OCI-LY7 (cell line): ENCODE measurements at places on chromosomes 4 and X. TPM values are rescaled to one million over a fixed set of nuclear protein-coding genes. Genes with fewer than 3 reads are reported as not detected.
A peak's percentile ranks its signal among the peaks of the same experiment; 100 is the strongest.

Gene PITX2
- total RNA-seq = 6.5 and 7.9 TPM in 2 replicates

- peak; percentile 2 for DNase-seq
Measured at GRCh38 chr4:6087669-6088341, 69.6 kb upstream of the C4orf50 start.

DNA sequence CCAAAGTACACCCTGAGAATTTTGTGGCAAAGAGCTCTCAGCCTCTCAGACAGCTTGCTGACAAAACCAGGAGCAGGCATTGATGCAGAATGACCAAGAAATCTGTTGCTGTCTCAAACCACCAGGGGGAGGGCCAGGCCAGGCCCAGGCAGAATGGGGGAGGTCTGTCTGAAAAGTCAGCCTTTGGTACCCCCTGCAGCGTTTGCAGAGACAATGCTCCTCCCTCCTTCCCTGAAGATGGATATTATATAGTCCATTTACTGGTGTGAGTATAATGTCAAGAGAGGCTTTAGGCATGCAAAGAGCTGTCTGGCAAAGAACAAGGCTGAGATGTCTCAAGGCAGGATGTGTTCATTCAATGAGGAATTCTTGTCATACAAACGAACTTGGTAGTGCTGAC, 52.9 kb upstream of the TRPC5OS start:
- no peak for DNase-seq

Gene REPS2
- total RNA-seq = 3.8 and 4.0 TPM in 2 replicates

Gene TEC
- 10.4 and 11.5 TPM in 2 replicates for total RNA-seq

DNA sequence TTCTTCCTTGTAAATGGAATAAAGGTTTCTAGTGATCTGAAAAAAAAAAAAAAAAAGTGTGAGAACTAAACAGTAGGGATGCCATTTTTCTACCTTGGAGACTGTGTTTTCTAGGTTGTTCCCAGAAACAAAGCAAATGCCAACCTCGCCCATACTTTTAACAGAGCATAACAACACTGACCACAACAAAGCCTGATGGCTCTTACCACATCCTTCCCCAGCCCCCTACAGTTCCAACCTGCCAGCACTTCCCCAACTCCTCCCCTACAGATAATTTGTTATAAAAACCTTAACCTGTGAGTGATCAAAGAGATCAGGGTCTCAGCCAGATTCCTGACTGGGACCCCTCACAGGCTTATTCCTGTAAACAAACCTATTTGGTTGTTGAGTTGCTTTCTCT, 940.0 kb downstream of the SH3BGRL start:
- no peak for DNase-seq

DNA sequence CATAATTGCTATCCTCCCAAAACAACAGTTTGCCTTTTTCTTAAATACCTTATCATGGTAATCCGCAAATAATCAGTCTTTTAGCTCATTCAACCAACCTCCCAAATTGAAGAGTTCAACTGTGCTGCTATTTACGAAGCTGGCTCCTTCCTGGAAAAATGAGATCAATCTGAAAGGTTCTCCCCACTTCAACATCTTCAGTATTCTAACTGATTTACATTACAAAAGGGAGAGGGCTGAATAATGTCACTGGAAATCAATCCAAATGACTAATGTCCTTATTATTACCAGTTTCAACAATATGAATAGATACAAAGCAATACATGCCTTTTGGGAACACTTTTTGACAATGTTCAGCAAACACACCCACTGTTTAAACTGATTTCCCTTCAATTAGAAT, 86.2 kb downstream of the WNK3 start:
- DNase-seq = no peak

DNA sequence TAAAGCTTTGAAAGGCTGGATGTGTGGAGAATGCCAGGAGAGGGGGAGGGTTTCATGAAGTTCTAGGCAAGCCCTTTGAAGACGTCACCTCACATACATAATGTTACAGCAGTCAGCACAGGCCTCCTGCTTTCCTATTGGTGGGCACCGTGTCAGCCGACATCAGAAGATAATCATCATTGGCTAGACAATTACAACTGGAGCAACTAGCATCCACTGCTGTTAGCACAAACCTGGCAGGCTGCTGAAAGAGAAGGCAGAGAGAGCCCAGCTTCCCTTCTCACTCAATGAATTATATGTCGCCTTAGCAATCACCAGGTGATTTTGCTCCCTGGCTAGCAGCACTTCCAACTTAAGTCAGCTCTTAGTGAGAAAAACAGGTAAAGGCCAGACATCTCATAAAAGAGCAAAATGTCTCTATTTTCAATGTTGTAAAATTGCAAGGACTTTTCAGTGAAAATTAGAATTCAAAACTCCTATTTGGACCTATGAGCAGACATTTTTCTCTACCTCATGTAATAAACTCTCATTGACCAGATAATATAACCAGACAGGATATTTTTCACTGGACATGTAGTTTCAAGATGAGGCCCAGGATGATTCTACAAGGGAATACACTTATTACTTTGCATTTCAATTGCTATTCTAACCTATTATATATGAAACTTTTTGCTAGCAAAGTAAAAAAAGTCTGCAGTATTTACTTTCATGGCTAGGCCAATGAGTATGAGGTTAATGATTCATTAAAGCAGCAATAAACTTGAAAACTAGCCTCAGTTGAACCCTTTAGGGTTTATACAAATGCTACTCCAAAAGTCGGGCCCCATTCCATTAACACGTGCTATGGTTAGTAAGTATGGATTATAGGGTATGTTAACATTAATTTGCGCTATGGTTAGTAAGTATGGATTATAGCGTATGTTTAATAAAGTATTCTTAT, 4.3 kb downstream of the ELOVL6 start:
- DNase-seq = peak; percentile 92

GRCh38 chrX:70032792-70033191, 16.9 kb downstream of the AWAT2 start:
- DNase-seq = no peak

GRCh38 chr4:138090150-138090917, 151.8 kb downstream of the SLC7A11 start:
- peak; percentile 66 for DNase-seq

DNA sequence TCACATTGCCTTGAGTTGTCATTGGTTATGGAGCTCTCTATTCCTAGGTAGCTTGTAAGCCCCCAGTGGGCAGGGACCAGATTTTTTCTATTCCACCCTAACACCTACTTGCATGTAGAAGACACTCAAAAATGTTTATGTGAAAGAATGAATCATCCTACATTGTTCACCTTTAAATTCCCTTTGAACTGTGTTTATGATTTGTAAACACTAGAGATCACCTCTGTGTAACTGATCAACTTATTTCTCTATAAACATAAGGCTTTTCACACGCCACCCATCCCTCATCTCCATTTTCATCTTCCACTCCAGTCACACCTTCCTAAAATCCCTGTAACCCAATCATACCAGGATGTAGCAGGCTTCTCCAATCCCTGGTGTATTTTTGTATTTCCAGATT, 142.6 kb upstream of the LEF1 start:
- DNase-seq = no peak

- no peak for DNase-seq
Measured at GRCh38 chr4:121946644-121947043, 5.2 kb downstream of the TRPC3 start.

GRCh38 chrX:72373136-72373535, 67.4 kb upstream of the CITED1 start:
- DNase-seq = no peak
